ENCODE measurements at places on chromosomes 2 and 18. TPM values are rescaled to one million over a fixed set of nuclear protein-coding genes. Genes with fewer than 3 reads are reported as not detected.

Gene ZNF396
- 1.3 TPM for total RNA-seq

Gene RNU2-63P
- 15.0 TPM for total RNA-seq

Gene KCNJ3
- total RNA-seq, result 0.31 TPM

Gene CLEC4F
- total RNA-seq, result 0.09 TPM

Gene USP14
- total RNA-seq, result 26.0 TPM

Gene THUMPD2
- 18.2 TPM for total RNA-seq

Gene FARP2
- total RNA-seq, result 29.3 TPM

Gene DYNC2LI1
- total RNA-seq, result 22.3 TPM

Gene TMEM37
- 2.0 TPM for total RNA-seq

Gene LIMS4
- total RNA-seq, result 3.8 TPM

Gene ANKRD30BL
- total RNA-seq, result 0.22 TPM

Gene RTKN
- total RNA-seq, result 46.1 TPM
